ENCODE measurements at places on chromosomes 1 and 21. TPM values are rescaled to one million over a fixed set of nuclear protein-coding genes. Genes with fewer than 3 reads are reported as not detected.

- DNase-seq: no peak
Measured at GRCh38 chr1:33464552-33464951, 7.9 kb upstream of the ZSCAN20 start.

DNA sequence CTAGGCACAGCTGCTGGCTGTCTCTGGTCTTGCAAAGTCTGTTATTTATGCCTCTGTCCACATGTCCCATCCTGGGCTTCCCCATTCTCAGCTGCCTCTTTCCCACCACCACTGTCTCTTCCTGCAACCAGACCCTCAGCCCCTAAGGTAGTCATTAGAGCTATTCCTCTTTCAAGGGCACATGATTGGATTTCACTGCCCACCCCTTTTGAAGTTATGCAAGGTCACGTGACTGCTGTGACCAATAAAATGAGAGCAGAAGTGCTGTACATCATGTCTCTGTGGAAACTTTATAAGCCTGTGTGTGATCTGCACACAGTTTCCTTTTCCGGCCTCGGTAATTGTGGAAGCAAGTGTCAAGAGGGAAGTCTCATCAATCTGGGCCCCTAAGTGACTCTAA, 136.6 kb upstream of the HMGB4 start:
- DNase-seq: no peak

DNA sequence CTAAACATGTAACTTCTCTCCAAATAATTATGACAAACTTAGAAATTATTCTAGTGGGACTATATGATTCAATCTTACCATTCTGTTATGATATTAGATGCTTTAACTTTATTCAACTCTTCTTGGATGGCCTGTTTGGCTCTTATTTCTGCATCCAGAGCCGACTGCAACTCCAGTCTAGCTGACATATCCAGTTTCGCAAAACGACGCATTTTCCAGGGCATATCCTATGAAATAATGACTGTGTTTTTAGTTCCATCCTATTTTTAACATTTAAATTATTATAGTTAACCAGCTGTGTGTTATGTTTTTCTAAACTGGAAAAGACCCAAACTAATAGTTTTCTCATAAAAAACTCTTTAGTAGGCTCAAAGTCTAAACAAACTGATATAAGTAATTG, 133.7 kb downstream of the COQ8A start:
- no peak for DNase-seq

DNA sequence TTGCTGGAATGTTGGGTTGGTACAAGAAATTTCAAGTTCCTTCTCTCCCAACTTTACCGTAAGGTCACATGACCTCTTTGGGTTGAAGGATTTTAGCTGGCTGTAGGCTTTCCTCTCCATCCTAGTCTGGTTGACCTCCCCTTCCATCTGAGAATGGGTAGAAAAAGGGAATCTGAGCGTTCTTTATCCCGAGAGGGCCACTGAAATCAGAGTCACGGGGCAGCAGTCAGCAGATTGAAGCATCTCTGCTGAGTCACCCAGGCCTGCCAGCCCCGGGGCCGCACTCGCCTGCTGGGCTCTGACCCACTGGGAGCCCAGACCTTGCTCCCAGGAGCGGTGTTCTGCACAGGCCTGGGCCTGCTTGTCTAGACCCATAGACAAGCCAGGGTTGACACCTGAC, 31.0 kb downstream of the TMCC2 start:
- DNase-seq: no peak

- no peak for DNase-seq
Measured at GRCh38 chr1:55927702-55928290, 651.6 kb downstream of the PLPP3 start.

DNA sequence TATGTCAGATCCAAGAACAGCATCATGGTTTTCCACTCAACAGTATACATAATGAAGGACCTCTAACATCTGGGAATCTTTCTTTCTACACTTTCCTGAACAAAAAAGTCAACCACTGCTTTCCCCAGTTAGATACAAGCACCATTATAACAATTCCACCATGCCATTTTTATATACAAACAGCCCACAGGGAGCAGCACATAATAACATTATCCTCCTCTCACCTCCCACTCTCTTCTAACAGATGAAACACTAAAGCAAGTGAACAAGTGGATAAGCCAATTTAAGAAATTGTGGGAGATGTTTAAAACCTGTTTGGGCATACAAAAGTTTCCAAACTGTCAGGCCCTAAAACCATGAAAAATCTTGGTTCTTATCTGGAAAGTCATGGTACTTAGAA, 29.4 kb upstream of the PRRC2C start:
- no peak for DNase-seq

DNA sequence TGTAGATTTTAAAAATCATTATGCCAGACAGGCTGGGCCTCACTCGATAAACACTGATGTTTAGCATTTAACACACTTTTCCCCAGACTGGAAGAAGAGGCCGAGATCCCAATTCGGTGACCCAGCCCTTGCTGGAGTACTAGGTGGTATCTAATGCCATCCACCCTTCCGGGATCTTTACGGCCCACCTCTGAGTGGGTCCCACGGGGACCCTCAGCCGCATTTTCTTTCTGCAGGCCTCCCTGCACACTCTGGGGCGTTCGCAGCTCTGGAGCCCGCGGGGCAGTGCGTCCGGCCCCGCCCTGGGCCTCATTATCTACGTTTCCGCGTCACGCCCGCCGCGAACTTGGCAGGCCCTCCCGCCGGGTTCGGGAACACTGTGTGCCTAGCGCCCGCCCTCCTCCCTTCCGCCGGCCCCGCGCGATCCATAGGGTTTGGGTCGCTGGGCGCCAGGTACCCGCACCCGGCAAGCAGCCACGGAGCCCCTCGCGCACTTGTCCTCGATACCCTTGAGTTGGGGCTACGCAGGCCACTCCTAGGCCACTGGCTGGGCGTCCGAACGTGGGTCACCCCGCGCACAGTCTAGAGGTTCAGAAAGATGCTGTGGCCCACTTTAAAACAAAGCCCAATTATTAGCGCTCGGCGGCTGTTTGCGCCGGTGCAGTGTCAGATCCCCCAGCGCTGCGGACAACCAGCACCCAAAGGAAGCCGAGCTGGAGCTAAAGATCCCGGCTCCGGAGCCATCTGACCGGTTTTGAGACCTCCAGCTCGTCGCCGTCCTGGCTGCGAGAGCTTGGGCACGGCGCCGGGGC, 950 bp upstream of the EVA1C start:
- DNase-seq: peak; percentile 93

DNA sequence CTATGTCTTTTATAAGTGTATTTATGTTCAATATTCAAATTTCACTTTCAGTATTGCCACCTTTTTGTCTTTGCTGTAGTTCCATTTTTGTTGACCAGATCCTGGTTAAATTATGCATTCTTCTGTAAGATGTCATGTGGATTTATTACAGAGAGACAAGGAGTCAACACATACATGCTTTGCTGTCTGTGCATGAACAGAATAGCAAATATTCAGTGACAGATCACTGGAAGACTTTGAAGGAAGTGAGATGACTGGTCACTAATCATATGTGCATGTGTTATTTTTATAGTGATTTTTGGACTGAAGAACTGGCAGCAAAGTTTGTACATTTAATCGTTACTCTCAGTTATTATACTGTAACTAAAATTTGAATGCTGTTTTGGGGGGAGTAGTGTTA, 117.2 kb downstream of the PLPPR5 start:
- DNase-seq: no peak

Gene CRNN
- not detected for total RNA-seq

Gene PIP5K1A
- total RNA-seq: 116 TPM

Gene MPZ
- not detected for total RNA-seq

Gene CLIC6
- 0.24 TPM for total RNA-seq

Gene ZNHIT6
- total RNA-seq: 20.3 TPM

Gene DISP3
- not detected for total RNA-seq

Data from uterus (tissue), 4 donors.